ENCODE measurements at places on chromosomes 6 and 20. TPM values are rescaled to one million over a fixed set of nuclear protein-coding genes. Genes with fewer than 3 reads are reported as not detected.

Gene VWA7
- total RNA-seq: 2.9 TPM

Gene MAP7
- 2.3 TPM for total RNA-seq

DNA sequence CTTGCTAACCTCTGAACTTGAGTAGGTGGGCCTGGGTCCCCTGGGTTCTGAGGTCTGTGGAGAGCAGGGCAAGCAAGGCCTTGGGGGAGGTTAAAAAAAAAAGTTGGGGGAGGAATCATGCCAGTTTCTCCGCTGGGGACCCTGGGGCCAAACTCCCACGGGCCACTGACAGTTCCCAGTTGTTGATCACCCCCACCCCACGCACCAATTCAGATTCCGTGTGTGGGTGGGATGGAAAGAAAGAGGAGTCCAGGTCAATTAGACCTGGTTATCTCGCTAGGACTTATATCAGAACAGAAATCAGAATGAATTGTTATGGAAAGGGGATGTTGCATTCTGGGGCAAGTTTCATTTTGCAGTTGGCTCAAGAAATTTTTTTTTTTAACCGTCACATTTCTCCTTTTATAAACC lies 46.7 kb upstream of the SUPT3H start:
- peak overlapping the region; percentile 97 for H3K4me3 ChIP-seq
- peak overlapping the region; percentile 41 for H3K27ac ChIP-seq
- DNase-seq: no peak

DNA sequence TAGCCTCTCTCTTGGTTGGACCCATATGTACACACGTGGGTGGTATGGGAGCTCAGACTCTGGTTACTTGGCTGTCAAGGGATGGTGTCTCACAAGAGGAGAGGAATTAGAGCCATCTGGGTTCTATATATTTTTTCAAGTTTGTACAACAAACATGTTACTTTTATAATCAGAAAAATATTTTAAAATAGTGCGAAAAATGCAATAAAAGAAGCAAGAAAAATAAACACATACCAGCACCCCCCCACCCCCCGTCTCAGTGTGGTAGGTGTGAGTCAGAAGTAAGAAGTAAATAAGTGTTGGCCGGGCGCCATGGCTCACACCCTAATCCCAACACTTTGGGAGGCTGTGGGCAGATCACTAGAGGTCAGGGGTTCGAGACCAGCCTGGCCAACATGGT lies 2.1 kb upstream of the TIAM2 start:
- H3K4me3 ChIP-seq: no peak overlapping the region
- no peak for DNase-seq
- H3K27me3 ChIP-seq: peaks cover 27% of the 10 kb centered on the region
- peaks cover 4% of the 10 kb centered on the region for H3K36me3 ChIP-seq
- H3K27ac ChIP-seq: no peak overlapping the region

- DNase-seq: no peak
- H3K4me1 ChIP-seq: peaks cover 60% of the 10 kb centered on the region
- H3K27me3 ChIP-seq: no peaks in the 10 kb centered on the region
- H3K36me3 ChIP-seq: peaks cover 42% of the 10 kb centered on the region
- H3K4me3 ChIP-seq: no peak overlapping the region
Measured at GRCh38 chr6:42428326-42429041, 23.2 kb downstream of the TRERF1 start.

Gene ARMH2
- total RNA-seq: not detected

GRCh38 chr6:72551470-72551869 lies 70.4 kb upstream of the KCNQ5 start:
- H3K36me3 ChIP-seq: no peaks in the 10 kb centered on the region
- no peak overlapping the region for H3K27ac ChIP-seq
- DNase-seq: no peak
- peaks cover 8% of the 10 kb centered on the region for H3K4me1 ChIP-seq
- no peak overlapping the region for H3K4me3 ChIP-seq
- H3K27me3 ChIP-seq: peaks cover 8% of the 10 kb centered on the region

DNA sequence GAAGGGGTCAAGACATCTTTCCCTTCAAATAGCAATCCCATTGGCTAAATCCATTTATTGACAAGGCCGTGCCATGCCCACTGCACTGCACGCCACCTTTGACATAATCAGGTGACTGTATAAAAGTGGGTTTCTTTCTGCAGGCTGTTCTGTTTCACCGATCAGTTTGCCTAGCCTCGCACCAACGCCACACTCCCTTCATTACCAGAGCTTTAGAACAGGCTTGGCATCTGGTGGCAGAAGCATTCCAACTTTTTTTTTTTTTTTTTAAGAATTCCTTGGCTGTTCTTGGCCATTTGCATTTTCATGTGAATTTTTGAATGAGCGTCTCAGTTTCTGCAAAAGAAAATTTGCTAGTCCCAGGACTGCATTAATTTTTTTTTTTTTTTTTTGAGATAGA lies 78.1 kb downstream of the PPP1R3G start:
- peaks cover 7% of the 10 kb centered on the region for H3K4me1 ChIP-seq
- DNase-seq: no peak

DNA sequence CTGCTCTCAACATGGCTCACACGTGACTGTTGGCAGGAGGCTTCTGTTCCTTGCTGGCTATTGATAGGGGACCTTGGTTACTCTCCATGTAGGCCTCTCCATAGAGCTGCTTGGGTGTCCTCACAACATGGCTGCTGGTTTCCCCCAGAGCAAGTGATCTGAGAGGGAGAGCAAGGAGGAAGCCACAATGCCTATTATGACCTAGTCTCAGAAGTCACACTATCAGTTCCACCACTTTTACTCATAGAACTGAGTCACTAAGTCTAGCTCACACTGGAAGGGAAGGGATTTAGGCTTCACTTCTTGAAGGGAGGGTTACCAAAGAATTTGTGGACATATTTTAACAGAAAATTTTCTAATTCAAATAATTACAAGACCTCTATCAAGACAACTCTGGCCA lies 8.7 kb upstream of the NOP56 start:
- H3K4me3 ChIP-seq: no peak overlapping the region
- H3K36me3 ChIP-seq: peaks cover 2% of the 10 kb centered on the region
- no peak for DNase-seq
- H3K27ac ChIP-seq: no peak overlapping the region

DNA sequence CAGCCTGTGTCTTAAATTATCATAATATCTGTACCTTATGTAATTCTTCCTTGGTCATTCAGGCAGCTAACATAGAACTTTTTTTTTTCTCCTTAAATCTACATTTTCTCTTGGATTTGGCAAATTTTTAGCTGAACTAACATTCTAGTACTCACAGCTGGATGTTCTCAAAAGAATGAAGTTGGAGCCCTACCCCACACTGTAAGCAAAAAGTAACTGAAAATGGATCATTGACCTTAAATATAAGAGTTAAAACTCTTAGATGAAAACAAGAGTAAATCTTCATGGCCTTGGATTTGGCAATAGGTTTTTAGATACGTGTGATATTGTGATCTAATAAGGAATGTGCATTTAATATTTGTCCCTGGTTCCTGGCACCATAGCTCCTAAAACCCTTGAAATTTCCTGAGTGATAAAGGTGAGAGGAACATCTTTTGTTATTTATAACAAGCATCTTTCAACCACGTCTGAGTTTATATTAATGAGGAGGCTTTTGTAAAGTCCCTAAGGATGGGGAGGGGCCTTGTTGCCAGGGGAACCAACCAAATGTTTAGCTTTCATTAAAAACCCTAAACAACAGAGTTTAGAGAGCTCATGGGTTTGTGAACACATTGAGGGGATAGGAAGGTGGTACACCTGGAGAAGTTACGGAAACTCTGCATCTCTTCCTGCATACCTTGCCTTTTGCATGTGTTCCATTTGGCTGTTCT lies 106.1 kb upstream of the ADGRF4 start:
- H3K27me3 ChIP-seq: no peaks in the 10 kb centered on the region
- no peak for DNase-seq
- no peak overlapping the region for H3K27ac ChIP-seq
- H3K4me3 ChIP-seq: no peak overlapping the region
- H3K36me3 ChIP-seq: peaks cover 15% of the 10 kb centered on the region

GRCh38 chr6:5968817-5969734 lies 37.6 kb downstream of the NRN1 start:
- H3K27me3 ChIP-seq: peaks cover 11% of the 10 kb centered on the region
- H3K27ac ChIP-seq: no peak overlapping the region
- no peak overlapping the region for H3K4me3 ChIP-seq
- DNase-seq: no peak
- no peaks in the 10 kb centered on the region for H3K36me3 ChIP-seq

GRCh38 chr20:47847884-47848485 lies 62.7 kb upstream of the SULF2 start:
- peaks cover 7% of the 10 kb centered on the region for H3K27me3 ChIP-seq
- H3K36me3 ChIP-seq: no peaks in the 10 kb centered on the region
- no peak overlapping the region for H3K27ac ChIP-seq
- H3K4me3 ChIP-seq: no peak overlapping the region
- no peaks in the 10 kb centered on the region for H3K4me1 ChIP-seq

Gene SLC12A5
- total RNA-seq: 0.42 TPM

- peaks cover 72% of the 10 kb centered on the region for H3K4me1 ChIP-seq
- peak; percentile 31 for DNase-seq
- peak overlapping the region; percentile 82 for H3K27ac ChIP-seq
- H3K36me3 ChIP-seq: no peaks in the 10 kb centered on the region
- peaks cover 16% of the 10 kb centered on the region for H3K27me3 ChIP-seq
Measured at GRCh38 chr6:14635934-14636591, 518.5 kb downstream of the CD83 start.

- no peak overlapping the region for H3K27ac ChIP-seq
- no peak for DNase-seq
- H3K4me3 ChIP-seq: no peak overlapping the region
Measured at GRCh38 chr6:21533678-21534077, 59.9 kb upstream of the SOX4 start.

DNA sequence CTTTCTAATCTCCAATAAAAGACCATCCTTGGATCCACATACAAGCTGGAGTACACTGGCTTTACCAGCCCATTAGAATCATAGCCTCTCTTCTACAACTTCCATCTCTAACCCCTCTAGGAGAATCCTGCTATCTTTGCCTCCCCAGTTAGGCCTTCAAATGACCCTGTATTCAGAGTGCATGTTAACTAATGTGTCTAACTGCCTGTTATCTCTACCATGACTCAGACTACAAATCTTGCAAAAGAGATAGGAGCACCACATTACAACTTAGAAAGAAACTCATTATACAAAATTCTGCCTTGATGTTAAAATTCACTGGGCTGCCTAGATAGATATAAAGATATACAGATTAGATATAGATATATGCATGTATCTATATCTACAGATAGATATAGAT lies 28.2 kb downstream of the GPR63 start:
- no peaks in the 10 kb centered on the region for H3K36me3 ChIP-seq
- no peaks in the 10 kb centered on the region for H3K4me1 ChIP-seq
- DNase-seq: no peak
- no peak overlapping the region for H3K27ac ChIP-seq

DNA sequence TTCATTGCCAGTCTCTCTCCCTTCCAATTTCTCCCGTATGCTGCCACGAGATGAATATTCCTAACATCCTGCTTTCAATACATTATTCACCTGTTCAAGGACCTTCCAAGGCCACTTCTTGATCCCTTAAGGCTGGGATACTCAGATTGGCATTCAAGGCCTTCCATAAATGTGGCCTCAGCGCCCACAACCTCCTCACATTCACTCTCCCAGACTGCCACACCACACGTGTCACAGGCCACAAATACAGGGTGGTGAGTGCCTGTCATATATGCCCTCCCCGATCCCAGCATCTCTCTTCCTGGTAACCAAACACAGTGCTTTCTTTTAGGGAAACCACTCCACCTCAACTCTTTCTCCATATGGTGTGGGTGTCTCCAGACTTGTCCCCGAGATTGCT lies 55.5 kb downstream of the TTI1 start:
- no peak overlapping the region for H3K4me3 ChIP-seq
- H3K27me3 ChIP-seq: no peaks in the 10 kb centered on the region
- peaks cover 10% of the 10 kb centered on the region for H3K36me3 ChIP-seq

GRCh38 chr6:14789996-14790395 lies 455.9 kb upstream of the JARID2 start:
- peaks cover 2% of the 10 kb centered on the region for H3K36me3 ChIP-seq
- H3K4me3 ChIP-seq: no peak overlapping the region
- H3K27ac ChIP-seq: no peak overlapping the region
- DNase-seq: no peak
- peaks cover 2% of the 10 kb centered on the region for H3K27me3 ChIP-seq

- no peak for DNase-seq
- H3K27me3 ChIP-seq: no peaks in the 10 kb centered on the region
- no peak overlapping the region for H3K4me3 ChIP-seq
- no peaks in the 10 kb centered on the region for H3K4me1 ChIP-seq
- no peaks in the 10 kb centered on the region for H3K36me3 ChIP-seq
Measured at GRCh38 chr20:7924692-7925091, 15.6 kb downstream of the HAO1 start.

Gene TCP11
- not detected for total RNA-seq

- H3K27me3 ChIP-seq: no peaks in the 10 kb centered on the region
- no peak overlapping the region for H3K4me3 ChIP-seq
- no peak overlapping the region for H3K27ac ChIP-seq
- H3K36me3 ChIP-seq: no peaks in the 10 kb centered on the region
Measured at GRCh38 chr20:39822667-39823066, 860.5 kb downstream of the DHX35 start.

- H3K27ac ChIP-seq: no peak overlapping the region
- H3K27me3 ChIP-seq: peaks cover 4% of the 10 kb centered on the region
- no peaks in the 10 kb centered on the region for H3K4me1 ChIP-seq
- no peak overlapping the region for H3K4me3 ChIP-seq
- no peak for DNase-seq
Measured at GRCh38 chr6:154367839-154368695, 11.5 kb upstream of the IPCEF1 start.

DNA sequence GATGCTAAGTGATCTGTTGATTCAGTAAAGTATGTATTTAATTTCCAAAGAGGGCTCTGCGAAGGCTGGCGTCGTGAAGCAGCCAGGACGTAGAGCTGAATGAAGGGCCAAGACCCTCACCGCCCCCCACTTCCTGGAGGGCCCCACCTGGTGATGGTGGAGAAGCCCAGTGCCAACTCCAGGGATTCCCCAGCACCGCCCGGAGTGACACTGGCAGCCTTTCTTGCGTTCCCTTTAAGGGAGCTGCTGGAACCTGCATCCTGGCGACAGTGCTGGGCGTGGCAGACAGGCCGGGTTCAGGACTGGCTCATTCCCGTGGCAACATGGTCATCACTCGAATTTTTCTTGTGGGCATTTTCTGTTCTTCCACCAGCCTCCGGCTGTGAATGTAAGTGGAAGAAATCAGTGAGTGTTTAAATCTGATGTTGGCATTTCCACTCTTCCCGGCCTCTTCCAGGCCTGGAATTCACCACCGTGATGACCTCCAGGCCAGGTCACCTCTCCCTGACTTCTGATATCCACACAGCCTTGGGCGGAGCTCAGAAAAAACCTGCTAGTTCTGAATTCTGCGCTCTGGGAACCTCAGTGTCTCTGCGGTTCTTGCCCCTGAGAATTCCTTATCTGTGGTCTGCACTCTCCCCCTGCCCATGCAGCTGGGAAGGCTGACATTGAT lies 57.4 kb upstream of the DACT2 start:
- DNase-seq: no peak
- no peaks in the 10 kb centered on the region for H3K27me3 ChIP-seq
- H3K27ac ChIP-seq: no peak overlapping the region
- no peak overlapping the region for H3K4me3 ChIP-seq

- H3K4me3 ChIP-seq: no peak overlapping the region
- no peak for DNase-seq
- no peak overlapping the region for H3K27ac ChIP-seq
- no peaks in the 10 kb centered on the region for H3K4me1 ChIP-seq
- no peaks in the 10 kb centered on the region for H3K36me3 ChIP-seq
- no peaks in the 10 kb centered on the region for H3K27me3 ChIP-seq
Measured at GRCh38 chr20:11626551-11626950, 291.1 kb upstream of the BTBD3 start.

Data from activated T-helper 1 cell treated with anti-CD3 and anti-CD28 coated beads, Interleukin-12 subunit alpha, Interleukin-12 subunit beta, Interleukin-2, Interleukin-4 antibody, amounts not matched to agents 30 ng/mL and 10 ng/mL and 1 ng/mL, durations not matched to agents 14 hours and 24 hours and 36 hours (primary cell).